Thoracic aorta (tissue), 2 donors: ENCODE measurements at places on chromosomes 3 and 15. TPM values are rescaled to one million over a fixed set of nuclear protein-coding genes. Genes with fewer than 3 reads are reported as not detected.

The GNAT1 gene
- 0.54 TPM for total RNA-seq

DNA sequence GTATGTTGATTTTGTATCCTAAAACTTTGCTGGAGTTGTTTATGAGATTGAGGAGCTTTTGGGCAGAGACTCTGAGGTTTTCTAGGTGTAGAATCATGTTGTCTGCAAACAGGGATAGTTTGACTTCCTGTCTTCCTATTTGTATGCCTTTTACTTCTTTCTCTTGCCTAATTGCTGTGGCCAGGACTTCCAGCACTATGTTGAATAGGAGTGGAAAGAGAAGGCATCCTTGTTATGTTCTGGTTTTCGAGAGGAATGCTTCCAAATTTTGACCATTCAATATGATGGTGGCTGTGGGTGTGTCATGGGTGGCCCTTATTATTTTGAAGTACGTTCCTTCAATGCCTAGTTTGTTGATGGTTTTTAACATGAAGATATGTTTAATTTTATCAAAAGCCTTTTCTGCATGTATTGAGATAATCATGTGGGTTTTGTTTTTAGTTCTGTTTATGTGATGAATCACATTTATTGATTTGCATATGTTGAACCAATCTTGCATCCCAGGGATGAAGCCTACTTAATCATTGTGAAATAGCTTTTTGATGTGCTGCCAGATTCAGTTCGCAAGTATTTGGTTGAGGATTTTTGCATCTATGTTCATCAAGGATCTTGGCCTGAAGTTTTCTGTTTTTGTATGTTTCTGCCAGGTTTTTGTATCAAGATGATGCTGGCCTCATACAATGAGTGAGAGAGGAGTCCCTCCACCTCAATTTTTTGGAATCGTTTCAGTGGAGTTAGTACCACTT, 188.1 kb downstream of the MINAR1 start:
- no peaks in the 10 kb centered on the region for H3K36me3 ChIP-seq
- H3K27ac ChIP-seq = no peak overlapping the region
- H3K4me1 ChIP-seq = no peaks in the 10 kb centered on the region
- H3K27me3 ChIP-seq = no peaks in the 10 kb centered on the region

GRCh38 chr3:143045639-143046038, 44.3 kb downstream of the U2SURP start:
- no peak overlapping the region for H3K27ac ChIP-seq
- H3K4me1 ChIP-seq = no peaks in the 10 kb centered on the region
- no peak overlapping the region for H3K4me3 ChIP-seq
- no peak for DNase-seq

The PAQR9 gene
- total RNA-seq = 0.21 TPM

The DCUN1D1 gene
- 26.6 TPM for total RNA-seq

- H3K36me3 ChIP-seq = no peaks in the 10 kb centered on the region
- H3K4me1 ChIP-seq = peaks cover 5% of the 10 kb centered on the region
- DNase-seq = no peak
- no peaks in the 10 kb centered on the region for H3K27me3 ChIP-seq
- no peak overlapping the region for H3K4me3 ChIP-seq
Observed at GRCh38 chr3:129063841-129064482, 3.4 kb downstream of the GP9 start.

The GP9 gene
- not detected for total RNA-seq

- H3K4me1 ChIP-seq = no peaks in the 10 kb centered on the region
- no peak overlapping the region for H3K27ac ChIP-seq
- no peaks in the 10 kb centered on the region for H3K27me3 ChIP-seq
- DNase-seq = no peak
- H3K36me3 ChIP-seq = no peaks in the 10 kb centered on the region
- no peak overlapping the region for H3K4me3 ChIP-seq
Observed at GRCh38 chr3:59180006-59180405, 130.2 kb upstream of the CFAP20DC start.
